ENCODE measurements at places on chromosomes 3 and 15. TPM values are rescaled to one million over a fixed set of nuclear protein-coding genes. Genes with fewer than 3 reads are reported as not detected.

ZBED2 gene
- total RNA-seq = 0.36 TPM

TXNRD3 gene
- total RNA-seq = 6.0 TPM

SEMA4B gene
- total RNA-seq = 162 TPM

ABHD17C gene
- total RNA-seq = 42.0 TPM

KLF15 gene
- 0.12 TPM for total RNA-seq

SLC25A20 gene
- 10.8 TPM for total RNA-seq

TMEM158 gene
- 24.2 TPM for total RNA-seq

HTR3E gene
- not detected for total RNA-seq

IGSF11 gene
- 3.9 TPM for total RNA-seq

OCA2 gene
- total RNA-seq = 0.09 TPM

GADL1 gene
- total RNA-seq = not detected

LRRC31 gene
- total RNA-seq = not detected

PPIP5K1 gene
- total RNA-seq = 5.1 TPM

GHSR gene
- not detected for total RNA-seq

ANKUB1 gene
- total RNA-seq = not detected
